ENCODE measurements at places on chromosomes 3 and 15.

- no peak for DNase-seq
Measured at GRCh38 chr3:150315721-150316120, 92.4 kb upstream of the TSC22D2 start.

- no peak for DNase-seq
Measured at GRCh38 chr3:77590191-77590590, 550.3 kb downstream of the ROBO2 start.

- no peak for DNase-seq
Measured at GRCh38 chr3:54283470-54283869, 161.1 kb downstream of the CACNA2D3 start.

- DNase-seq = no peak
Measured at GRCh38 chr3:189567322-189567721, 63.9 kb upstream of the TP63 start.

DNA sequence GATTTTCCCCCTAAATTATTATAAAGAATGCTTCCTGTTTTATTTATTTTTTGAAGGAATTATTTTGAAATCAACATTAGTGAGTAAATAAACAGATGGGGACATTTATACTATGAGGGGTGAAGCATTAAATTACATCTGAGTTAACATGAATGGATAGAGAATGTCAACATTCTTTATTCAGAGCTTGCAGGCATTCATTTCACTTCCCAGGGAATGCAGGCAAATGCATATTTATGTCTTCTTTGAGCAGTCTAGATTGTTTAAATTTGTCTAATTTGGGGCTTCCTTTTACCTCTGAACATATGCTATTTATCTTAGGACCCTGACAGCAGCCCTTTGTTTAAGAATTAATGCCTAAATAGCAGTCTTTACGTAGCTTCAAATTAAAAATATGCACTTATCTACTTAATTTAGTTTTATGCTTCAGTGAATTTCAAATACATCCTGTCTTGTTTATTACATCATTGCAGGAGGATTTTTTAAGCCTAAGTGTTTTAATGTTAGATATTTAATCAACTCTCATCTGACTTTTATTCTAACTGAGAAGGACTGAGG lies 630.5 kb upstream of the LMCD1 start:
- DNase-seq = no peak

DNA sequence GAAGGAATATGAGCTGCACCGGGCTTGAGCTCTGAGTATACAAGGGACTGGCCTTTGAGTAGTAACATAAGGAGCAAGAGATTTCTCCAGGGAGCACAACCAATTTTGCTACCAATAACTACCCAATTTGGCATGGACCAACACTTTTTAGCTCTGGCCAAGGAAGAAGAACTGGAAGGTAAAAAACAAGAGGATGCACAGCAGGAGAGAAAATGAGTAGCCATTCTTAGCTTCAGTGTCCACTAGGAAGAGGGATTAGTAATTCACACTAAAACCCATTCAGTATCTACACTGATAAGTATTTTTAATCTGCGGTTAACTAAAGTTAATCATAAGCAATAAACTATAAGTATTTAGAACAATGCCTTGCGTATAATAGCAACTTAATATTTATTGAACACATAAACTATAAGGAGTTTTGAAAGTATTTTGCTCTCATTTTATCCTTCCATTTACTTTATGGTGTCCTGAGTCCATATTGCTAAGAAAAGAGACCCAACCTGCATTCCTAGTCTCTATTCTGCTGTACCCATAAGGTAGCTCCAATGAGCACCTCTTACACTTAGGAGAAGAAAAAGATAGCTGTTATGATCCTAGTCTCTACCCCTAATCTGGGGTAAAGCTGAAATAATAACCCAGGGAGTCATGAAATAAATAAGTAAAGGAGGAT lies 268.9 kb downstream of the IGSF11 start:
- no peak for DNase-seq
